Activated naive CD8-positive, alpha-beta T cell treated with anti-CD3 and anti-CD28 coated beads for 36 hours (primary cell): ENCODE measurements at places on chromosomes 5 and 9. TPM values are rescaled to one million over a fixed set of nuclear protein-coding genes. Genes with fewer than 3 reads are reported as not detected.

The FUT7 gene
- not detected for total RNA-seq

The MXD3 gene
- 14.7 TPM for total RNA-seq

The ANKRD20A1 gene
- total RNA-seq = not detected

- DNase-seq = no peak
Observed at GRCh38 chr9:91035825-91036208, 234.2 kb downstream of the SYK start.

DNA sequence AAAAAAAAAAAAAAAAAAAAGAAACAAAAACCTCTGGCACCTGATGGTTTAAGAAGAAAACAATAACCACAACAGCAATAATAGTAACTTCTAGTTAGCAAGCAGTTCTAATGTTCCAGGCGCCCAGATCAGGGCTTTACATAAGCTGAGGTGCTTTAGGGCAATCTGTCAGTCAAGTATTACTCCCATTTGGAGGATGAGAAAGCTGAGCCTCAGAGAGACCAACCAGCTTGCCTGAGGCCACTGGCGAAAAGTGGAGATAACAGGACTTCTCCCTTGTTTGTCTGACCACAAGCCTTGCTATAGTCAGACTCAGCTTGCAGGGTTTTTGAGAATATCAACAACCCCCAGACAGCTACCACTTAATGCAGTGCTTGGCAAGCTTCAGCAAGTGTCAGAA lies 83.5 kb upstream of the BOD1 start:
- DNase-seq = no peak

- no peak for DNase-seq
Observed at GRCh38 chr9:1804128-1804865, 210.8 kb upstream of the SMARCA2 start.

DNA sequence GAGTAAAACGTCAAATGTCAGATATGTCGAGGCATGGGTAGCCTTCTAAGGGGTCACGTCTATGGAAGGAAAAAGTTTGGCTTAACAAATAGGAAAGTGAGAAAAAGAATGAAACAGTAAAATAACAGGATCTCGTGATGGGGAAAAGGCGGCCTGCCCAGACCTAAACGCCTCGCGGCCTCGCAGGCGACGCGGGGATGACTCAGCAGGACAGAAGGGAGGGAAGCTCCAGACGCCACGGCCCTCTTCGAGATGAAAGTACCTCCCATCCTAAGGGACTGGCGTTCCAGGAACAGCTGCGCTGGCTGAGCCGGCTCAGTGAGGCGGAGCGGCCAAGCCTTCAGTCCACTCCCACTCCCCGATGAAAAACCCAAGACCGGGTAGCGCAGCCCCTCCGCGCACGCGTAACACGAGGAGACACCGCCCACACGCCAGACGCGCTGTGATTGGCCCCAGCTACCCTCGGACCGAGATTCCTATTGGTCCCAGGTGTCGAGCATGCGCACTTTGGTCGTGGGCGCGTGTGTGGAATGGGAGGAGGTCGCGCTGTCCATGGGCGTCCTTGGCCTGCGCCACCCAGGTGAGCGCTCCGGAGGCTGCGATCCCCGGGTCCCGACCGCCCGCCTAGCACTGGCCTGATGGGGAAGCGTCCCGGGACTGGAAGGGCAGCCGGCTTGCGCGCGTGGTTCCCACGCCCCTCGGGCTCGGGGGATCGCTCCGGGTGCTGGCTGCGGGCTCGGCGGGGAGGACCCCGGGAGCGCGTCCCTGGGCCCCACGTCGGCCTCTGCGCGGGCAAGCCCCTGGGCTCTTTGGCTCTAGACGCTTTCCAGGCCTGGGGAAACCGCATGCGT lies 588.5 kb downstream of the MTRR start:
- peak; percentile 88 for DNase-seq

GRCh38 chr5:114450437-114450836 lies 88.6 kb downstream of the KCNN2 start:
- DNase-seq = no peak

DNA sequence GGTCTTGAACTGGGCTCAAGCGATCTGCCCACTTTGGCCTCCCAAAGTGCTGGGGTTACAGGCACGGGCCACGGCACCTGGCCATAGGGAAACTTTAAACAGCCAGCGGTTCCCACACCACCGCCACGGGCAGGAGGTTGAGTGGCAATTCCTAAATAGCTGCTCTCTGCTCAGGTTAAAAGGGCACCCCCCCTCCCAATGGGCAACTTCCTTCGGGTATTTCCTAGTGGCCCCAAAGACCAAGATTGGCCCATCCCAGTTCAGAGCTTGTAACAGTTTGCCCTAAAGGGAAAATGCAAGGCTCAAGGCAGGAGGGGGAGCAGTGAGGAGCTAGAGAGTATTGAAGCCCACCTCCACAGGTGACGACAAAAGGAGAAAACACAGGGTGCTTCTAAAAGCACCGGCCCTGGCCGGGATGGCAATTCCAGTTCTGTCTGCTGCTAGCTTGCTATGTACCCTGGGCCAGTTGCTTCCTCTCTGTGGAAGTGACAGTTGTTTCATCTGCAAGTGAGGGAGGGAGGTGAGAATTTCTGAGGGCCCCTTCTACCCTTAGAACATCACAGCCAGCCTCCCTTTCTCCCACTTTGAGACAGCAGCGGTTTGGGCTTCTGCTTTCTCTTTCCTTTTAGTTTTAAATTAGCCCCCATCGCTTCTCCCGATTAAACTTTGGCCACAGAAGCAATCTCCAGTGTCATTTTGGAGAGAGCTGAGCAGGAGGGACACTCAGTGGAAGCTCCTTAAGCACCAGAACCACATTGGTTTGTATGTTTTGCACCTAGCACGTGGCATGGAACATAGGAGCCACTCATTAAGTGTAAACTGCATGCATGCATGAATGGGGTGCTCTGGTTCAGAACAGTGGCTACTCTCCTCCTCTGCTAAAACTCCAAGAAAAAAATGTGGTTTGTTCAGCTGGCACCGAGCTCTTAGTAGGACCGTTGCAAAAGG lies 17.3 kb upstream of the TNIP1 start:
- DNase-seq = peak; percentile 55

DNA sequence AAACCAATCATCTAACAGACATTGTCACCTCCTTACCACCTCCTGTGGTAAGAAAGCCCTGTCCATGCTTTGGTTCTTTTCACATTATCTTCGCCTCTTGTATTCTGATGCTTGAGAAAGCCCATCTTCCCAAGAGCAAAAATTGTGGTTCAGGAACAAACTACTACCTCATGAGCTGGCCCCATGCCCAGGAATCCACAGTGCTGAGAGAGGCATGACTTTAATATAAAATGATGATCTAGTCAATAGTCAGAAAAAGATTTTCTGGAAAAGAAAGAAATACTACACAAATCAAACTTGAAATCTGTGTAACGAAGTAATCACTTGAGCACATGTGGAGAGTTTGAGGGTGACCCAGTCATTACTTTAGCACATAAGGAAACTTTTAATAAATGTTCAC lies 94.7 kb downstream of the FGF10 start:
- no peak for DNase-seq

DNA sequence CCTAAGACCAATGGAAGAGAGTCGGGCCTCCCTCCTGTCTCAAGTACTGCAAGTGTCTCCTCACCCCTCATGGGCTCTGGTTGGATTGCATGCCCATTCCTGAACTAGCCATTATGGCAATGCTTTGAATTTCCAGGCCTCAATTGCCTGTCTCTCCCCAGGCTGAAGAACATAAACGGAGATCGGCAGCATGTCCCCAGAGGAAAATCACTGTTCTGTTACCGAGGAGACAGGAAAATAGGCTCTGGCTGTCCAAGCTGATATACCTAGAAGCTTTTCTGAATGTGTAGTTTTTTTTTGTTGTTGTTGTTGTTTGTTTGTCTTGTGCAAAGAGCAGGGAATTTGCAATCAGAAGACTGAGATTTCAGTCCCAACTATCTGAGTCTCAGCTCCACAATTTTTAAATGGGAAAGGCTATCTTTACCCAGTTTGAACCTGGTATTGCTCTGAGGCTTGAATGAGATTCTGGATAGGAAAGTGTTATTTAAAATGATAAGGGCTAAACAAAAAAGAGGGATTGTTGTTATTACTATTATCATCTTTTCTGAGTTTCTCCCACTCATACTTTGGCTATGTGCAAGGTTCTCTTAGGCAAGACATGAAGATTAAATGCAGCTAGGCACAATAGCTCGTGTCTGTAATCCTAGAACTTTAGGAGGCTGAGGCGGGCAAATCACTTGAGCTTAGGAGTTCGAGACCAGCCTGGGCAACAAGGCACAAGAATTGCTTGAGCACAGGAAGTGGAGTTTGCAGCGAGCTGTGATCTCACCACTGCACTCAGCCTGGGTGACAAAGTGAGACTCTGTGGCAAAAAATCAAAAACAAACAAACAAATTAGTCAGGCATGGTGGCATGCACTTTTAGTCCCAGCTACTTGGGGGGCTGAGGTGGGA lies 77.2 kb upstream of the KLF9 start:
- DNase-seq = no peak

DNA sequence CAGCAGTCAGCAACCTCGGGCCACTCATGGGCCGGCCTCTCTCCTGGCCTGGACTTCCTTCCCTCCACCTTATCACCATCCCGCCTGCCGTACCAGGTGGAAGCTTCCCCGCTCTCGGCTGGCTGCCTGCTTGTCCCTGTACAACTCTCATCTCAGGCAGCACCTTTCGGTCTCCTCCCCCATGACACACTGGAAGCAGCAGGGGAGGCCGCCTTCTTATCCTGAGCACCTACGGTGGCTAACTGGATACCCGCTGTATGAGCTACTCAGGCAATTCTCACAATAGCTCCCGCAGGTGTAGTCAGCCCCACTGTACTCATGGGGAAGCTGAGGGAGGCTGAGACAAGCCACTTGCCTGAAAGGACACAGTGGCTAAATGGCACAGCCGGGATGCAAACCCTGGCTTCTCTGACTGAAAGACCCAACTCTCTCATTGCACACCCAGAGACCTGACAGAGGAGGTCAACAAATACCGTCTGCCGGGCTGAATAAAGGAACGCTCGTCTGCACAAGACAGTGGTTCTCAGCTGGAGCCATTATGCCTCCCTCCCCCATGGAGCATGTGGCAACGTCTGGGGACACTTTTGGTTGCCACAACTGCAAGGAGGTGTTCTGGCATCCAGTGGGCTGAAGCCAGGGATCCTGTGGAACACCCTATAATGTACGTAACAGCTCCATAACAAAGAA lies 9.6 kb downstream of the STK10 start:
- peak; percentile 63 for DNase-seq

DNA sequence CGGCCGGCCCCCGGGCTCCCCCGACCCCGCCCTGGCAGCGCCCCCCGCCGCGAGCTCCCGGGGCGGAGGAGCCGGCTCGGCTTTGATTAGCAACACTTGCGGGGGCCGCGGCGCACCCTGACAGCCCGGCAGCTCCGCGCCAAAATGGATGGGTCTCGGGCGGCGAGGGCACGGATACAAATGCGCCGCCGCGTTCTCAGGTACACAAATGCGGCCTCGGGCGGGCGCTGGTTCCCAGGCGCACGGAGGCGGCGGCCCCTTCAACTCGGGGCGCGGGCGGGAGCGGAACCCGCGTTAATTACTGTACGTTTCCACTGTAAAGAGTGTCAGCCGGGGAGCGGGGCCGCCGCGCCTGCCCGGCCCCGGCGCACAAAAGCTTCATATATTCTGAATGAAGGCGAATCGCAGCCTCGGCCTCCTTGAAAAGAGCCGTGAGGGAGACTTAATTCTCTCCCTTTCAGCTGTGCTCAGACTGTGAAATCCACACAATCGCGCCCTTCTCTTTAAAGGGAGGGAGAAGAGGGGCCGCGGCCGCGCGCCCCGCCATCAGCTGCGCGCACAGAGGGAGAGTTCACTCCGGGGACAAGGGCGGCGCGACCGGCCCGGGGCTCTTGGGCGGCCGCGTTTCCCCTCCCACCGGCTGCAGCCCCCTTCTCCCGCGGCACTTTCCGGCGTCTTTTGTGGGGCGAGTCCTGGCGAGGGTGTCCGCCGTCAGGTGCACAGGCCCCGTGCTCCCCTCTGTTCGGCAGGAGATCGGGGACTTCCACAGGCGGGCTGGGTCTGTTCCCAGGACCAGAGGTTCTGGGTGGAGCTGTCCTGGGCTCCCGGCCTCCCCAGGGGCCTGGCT lies 27.0 kb downstream of the MSX2 start:
- DNase-seq = no peak

DNA sequence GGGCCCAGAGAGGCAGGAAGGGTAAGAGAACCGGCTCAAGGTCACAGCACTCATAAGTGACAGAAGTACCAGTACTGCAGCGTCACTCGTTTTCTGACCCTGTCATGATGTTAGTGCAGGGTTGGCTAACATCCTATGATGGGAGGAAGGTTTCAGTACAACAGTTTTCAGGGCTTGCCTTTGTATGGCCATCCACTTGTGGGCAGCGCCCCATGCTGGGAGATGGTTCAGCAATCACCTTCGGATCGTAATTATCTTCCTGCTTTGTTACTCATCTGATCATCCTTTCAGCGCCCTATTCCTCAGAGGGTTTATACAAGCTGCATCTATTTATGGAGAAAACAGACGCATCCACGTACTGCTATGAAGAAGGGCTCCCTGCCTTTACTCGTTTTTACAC lies 2.4 kb downstream of the MAP1B start:
- no peak for DNase-seq

GRCh38 chr5:34669931-34670516 lies 13.9 kb downstream of the RAI14 start:
- DNase-seq = no peak

DNA sequence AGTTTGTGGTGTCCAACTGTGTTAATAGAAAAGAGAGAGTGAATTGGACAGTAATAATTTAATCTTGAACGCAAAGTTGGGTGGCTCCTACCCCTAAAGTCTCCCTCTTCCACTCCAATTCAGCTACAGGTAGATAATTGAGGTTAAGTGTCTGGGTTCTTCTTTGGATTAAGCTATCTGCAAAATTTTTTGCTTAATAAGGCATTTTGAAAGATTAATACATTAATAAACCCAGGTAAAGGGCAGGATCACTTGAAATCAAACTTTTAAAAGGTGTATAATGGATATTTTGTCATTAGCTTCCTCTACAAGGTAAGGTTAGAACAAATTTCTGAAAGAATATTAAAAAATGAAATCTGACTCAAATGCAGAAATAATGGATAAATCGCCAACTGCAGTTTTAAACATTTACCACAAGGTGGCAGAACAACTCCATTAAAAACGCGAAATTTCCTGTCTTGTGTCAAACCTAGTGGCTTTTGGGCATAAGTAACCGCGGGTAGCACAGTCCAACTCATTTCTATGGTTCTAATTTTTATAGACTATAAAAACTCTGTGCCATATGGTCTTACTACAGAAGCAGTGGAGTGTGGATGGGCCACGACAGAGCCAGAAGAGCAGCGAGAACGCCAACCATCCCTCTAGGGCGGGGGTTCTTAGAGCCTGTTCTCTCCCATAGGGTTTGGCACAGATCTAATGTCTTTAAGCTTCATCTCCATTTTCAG lies 276.5 kb downstream of the ARHGEF28 start:
- DNase-seq = no peak
